MM.1S (cell line): ENCODE measurements at places on chromosomes 5 and 9.

GRCh38 chr5:172903790-172904189 is 55.4 kb upstream of the RPL26L1 start:
- no peak for DNase-seq

DNA sequence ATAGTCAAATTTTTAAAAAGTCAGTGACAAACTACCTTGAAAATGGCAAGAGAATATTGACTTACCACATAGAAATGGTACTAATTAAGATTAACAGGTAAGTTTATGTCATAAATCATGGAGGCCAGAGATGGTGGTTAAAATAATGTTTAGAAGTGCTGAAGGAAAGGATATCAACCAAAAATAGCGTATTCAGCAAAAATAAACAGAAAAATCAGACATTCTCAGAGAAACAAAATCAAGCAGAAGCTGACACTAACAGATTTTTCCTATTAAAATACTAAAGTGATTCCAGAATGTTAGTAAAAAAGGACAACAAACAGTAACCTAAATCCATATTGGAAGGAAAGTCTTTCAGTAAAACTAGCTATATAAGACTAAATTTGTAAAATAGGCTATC is 959.9 kb upstream of the CDH10 start:
- DNase-seq = no peak

- no peak for DNase-seq
Measured at GRCh38 chr5:107303171-107303968, 367.4 kb downstream of the EFNA5 start.

GRCh38 chr9:12697719-12698118 is 4.5 kb downstream of the TYRP1 start:
- no peak for DNase-seq

GRCh38 chr5:151617841-151618710 is 26.9 kb upstream of the FAT2 start:
- no peak for DNase-seq

DNA sequence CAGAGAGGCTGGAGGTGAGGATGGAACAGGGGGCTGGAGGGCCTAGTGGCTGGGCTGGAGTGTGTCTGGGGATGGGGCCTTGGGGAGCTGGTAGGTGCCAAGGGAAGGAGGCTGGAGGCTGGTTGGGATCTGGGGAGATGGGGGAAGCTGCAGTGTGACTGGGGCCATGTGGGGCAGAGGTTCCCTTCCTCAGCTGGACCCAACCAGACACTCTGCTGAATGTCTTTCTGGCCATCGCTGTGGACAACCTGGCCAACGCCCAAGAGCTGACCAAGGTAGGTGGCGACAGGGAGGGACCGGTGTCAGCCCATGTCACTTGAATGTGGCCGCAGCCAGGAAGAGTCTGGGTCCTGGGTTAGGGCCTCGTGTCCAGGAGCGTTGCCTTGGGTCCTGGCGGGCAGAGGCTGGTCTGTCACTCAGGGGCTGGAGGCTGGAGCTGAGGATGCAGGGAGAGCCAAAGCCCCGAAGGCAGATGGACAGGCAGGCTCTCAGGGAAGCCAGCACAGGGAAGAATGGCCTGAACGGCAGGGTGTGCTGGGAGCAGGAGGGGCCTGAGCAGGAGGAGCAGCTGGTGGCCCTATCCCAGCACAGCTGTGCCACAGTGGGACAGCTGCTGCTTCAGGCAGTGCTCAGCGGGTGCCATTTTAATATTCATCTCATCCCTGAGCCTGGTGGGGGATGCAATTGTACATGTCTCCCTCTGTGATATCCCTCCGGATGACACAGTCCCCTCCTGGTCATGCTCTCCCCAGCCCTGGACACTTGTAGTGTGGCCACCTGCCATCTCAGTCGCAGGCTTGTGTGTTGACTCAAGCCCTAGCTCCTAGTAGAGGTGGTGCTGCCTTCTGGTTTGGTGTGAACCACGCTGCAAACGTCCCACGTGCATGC is 132.5 kb downstream of the CACNA1B start:
- DNase-seq = no peak

DNA sequence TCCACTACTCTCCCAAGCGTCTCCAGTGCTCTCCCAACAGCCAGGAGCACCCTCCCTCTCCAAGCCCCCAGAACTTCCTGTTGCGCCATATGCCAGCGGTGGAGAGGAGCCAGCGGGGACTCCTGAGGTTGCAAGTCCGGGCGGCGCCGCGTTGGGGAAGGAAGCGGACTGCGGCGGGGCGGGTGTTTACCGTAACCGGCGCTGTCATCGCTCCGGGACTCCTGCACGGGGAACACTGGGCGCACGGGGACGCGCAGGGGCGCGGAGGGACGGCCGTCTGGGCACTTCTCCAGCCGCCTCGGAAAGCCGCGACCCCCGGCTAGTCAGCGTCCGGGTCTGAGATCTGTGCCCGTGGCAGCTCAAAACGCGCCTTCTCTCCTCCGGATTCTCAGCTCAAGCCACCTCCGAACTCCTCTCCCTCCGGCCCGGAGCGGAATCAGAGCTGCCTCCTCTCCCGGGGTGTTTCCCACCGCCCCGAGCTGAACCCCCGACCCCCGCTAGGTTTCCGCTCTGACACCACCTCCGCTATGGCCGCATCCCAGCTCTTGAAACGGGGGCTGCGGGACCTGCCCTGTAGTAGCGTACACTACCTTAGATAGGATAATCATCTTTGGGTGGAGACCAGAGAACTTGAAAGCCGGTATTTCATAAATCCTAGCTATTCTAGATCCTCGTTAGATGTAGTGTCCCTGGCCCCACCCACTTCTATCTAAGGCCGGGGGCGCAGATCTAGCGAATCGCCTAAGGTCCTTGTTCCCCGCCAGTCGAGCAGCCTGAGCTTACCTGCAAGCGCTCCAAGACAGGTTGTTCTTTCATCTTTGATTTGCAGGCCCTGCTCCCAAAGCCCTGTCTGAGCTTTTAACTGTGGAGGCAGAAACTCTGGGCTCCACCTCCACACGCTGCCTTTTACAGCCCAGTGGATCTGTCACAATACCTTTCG is at the start of gene TRPM6:
Gene TRPM6 (minus strand): TSS at position 881 of the 940 bp plus-strand sequence. CDS start 65 bp downstream, at position 816.
- no peak for DNase-seq

DNA sequence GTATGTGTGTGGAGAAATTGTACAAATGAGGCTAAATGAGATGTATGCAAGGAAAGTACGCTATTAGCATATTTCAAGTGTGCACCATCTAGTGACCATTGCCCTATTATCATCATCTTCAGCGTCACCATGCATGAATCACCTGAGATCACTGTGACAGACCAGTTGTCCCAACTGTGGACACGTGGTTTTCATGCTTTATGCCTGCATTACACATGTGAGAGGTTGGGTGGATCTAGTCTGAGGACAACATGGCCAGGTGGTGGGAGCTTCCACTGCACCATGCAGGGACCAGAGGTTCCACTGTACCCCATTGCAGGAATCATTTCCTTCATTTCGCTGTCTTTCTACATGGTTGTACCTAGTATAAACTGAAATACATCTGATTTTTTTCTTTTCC is 329.8 kb downstream of the SLIT3 start:
- DNase-seq = no peak

- no peak for DNase-seq
Measured at GRCh38 chr5:14240359-14240758, 97.2 kb downstream of the TRIO start.

DNA sequence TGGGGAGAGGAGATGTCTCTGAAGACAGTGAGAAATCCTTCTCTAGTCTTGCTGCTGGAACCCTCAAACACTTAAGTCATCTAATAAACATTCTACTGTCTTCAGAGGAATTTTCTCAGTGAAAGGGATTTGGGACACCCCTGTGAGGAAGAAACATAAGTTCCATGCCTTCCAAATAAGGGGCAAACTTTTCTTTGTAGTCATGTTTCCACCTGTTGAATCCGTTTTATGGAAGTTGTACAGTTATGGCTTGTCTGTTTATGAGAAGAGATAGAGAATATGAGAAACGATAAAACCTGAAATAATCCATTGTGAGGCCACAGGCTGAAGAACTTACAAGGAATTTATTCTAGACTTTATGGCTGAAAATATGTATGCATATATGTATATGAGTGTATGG is 49.6 kb downstream of the DOCK8 start:
- no peak for DNase-seq

- peak; percentile 52 for DNase-seq
Measured at GRCh38 chr9:76586390-76587314, 127.7 kb downstream of the GCNT1 start.

DNA sequence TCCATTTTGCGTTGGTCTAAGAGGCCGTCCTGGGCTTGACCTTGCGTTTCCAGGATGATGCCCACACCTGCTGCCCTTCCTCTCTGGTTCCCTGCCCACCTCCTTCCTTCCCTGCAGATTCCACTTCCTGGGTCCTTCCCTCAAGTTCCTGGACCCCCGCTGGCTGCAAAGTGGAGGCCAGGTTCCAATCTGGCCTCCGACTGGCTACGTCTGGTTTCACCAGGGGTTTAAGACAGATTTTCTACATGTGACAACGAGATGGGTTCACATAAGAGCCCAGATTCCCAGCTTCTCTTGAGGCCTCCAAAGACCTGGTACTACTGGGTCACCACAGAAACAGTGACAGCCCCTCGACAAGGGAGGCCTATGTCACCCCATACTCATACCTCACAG is 2.1 kb downstream of the MGAT4B start:
- no peak for DNase-seq

- DNase-seq = peak; percentile 16
Measured at GRCh38 chr9:101427358-101427757, 8.2 kb downstream of the ALDOB start.

- DNase-seq = no peak
Measured at GRCh38 chr5:59560553-59560952, 333.0 kb downstream of the PDE4D start.
